ENCODE measurements at places on chromosomes 7 and 10.

GRCh38 chr10:62738916-62739315 lies 65.6 kb upstream of the ADO start:
- no peak overlapping the region for H3K27ac ChIP-seq
- no peak for DNase-seq
- H3K27me3 ChIP-seq = peaks cover 3% of the 10 kb centered on the region
- H3K36me3 ChIP-seq = no peaks in the 10 kb centered on the region

- no peak overlapping the region for H3K27ac ChIP-seq
- H3K27me3 ChIP-seq = peaks cover 8% of the 10 kb centered on the region
- DNase-seq = no peak
- no peaks in the 10 kb centered on the region for H3K4me1 ChIP-seq
- H3K4me3 ChIP-seq = no peak overlapping the region
These were observed 51.7 kb downstream of the SVOPL start for GRCh38 chr7:138649506-138649905.

DNA sequence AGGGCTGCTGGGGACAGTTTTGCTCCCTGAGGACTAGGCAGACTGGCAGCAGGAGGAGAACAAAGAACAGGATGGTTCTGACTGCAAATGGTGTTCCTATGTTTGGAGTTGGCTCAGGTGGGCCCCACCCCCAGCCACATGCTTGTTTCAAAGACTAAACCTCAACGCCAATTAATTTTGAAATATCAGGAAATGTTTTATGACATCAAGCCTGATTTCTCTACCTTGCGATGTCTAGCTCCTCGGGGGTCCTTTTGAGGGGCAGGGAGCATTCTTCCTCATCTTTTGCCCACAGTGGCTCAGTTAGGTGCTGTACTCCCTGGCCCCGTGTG lies 4.1 kb upstream of the MYH16 start:
- no peak overlapping the region for H3K27ac ChIP-seq
- DNase-seq = no peak
- H3K36me3 ChIP-seq = no peaks in the 10 kb centered on the region
- H3K27me3 ChIP-seq = peaks cover 16% of the 10 kb centered on the region
- no peak overlapping the region for H3K4me3 ChIP-seq

DNA sequence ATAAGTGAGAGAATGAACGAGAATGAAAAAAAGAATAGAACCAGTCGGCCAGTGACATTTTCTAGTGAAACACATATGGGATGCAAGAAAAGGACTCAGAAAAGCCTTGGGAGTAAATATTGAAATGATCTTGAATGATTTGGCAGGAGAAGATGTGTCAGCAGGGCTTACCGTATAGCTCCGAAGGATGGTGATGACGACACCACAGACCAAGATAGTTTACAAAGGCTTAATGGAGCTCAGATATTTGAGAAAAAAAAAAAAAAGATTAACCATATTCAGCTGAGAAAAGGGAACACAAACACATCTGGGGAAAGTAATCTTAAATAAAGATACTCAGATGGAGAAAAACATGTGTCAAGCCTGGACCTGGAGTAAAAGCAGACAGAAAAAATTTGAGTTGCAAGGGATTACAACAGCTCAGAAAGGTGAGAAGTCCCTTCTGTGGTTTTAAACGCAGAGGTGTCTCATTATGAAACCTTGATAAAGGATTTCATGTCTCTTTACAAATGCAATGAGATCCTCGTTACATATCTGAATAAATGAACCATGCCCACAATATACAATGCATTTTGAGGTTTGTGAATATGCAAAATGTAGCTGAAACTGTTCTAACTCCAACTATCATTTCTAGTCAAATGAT lies 36.0 kb downstream of the DNAJB9 start:
- H3K4me3 ChIP-seq = no peak overlapping the region
- no peaks in the 10 kb centered on the region for H3K27me3 ChIP-seq
- H3K36me3 ChIP-seq = no peaks in the 10 kb centered on the region
- H3K27ac ChIP-seq = no peak overlapping the region

- H3K4me1 ChIP-seq = no peaks in the 10 kb centered on the region
- peaks cover 15% of the 10 kb centered on the region for H3K27me3 ChIP-seq
- no peaks in the 10 kb centered on the region for H3K36me3 ChIP-seq
These were observed 287.4 kb upstream of the ZMIZ1 start for GRCh38 chr10:78781251-78781913.

- no peaks in the 10 kb centered on the region for H3K36me3 ChIP-seq
- H3K27ac ChIP-seq = no peak overlapping the region
- H3K27me3 ChIP-seq = peaks cover 22% of the 10 kb centered on the region
- no peaks in the 10 kb centered on the region for H3K4me1 ChIP-seq
These were observed 23.2 kb upstream of the SMURF1 start for GRCh38 chr7:99167072-99167471.

DNA sequence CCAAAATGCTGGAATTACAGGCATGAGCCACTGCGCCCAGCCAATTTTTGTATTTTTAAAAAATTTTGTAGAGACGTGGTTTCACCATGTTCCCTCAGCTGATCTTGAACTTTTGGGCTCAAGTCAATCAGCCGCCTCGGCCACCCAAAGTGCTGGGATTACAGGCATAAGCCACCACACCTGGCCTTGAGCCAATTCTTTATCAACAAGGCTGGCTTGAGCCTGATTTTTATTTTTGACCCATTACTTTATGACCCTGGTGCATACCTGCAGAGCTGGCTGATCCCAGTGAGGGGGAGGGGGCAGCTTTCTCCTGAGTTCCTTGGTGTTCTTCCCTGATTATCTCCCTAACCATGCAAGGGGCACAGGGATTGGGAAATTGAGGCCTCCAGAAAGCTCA lies 15.8 kb upstream of the CPA1 start:
- H3K4me1 ChIP-seq = peaks cover 10% of the 10 kb centered on the region
- no peak overlapping the region for H3K27ac ChIP-seq
- no peak overlapping the region for H3K4me3 ChIP-seq
- no peaks in the 10 kb centered on the region for H3K27me3 ChIP-seq
- DNase-seq = no peak
- no peaks in the 10 kb centered on the region for H3K36me3 ChIP-seq

GRCh38 chr10:86367152-86367951 lies 757 bp upstream of the GRID1 start:
- H3K27me3 ChIP-seq = peaks cover 95% of the 10 kb centered on the region
- H3K36me3 ChIP-seq = peaks cover 1% of the 10 kb centered on the region
- H3K27ac ChIP-seq = no peak overlapping the region
- peaks cover 13% of the 10 kb centered on the region for H3K4me1 ChIP-seq
- peak; percentile 19 for DNase-seq

DNA sequence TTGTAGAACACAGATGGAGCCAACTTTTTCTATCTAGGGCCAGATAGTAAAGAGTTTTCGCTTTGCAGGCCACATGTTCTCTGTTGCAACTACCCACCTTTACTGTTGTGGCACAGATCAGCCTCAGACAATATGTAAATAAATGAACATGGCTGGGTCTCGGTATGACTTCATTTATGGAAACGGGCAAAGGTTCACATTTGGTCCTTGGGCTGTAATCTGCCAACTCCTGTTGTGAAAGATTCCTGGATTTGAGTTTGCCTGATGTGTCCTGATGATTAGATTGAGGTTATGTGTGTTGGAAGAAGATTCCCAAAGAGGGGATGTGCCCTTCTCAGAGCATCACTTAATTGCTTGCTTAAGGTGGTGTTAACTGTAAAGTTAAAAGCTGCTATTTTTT lies 38.2 kb downstream of the RBM20 start:
- DNase-seq = no peak
- no peaks in the 10 kb centered on the region for H3K36me3 ChIP-seq
- H3K27ac ChIP-seq = no peak overlapping the region

- no peaks in the 10 kb centered on the region for H3K4me1 ChIP-seq
- no peaks in the 10 kb centered on the region for H3K36me3 ChIP-seq
- no peak for DNase-seq
- H3K27me3 ChIP-seq = peaks cover 4% of the 10 kb centered on the region
These were observed 40.1 kb downstream of the GPR26 start for GRCh38 chr10:123706236-123706635.

Measured in activated naive CD4-positive, alpha-beta T cell treated with anti-CD3 and anti-CD28 coated beads, Interleukin-2, amount 10 ng/mL, durations not matched to agents 7 days and 5 days (primary cell).